ENCODE measurements at places on chromosomes 5 and 9.

- no peak for DNase-seq
These were observed 59.6 kb upstream of the PHYKPL start for GRCh38 chr5:178291969-178292825.

- no peak for DNase-seq
These were observed 62.7 kb downstream of the RAB14 start for GRCh38 chr9:121138973-121139372.

DNA sequence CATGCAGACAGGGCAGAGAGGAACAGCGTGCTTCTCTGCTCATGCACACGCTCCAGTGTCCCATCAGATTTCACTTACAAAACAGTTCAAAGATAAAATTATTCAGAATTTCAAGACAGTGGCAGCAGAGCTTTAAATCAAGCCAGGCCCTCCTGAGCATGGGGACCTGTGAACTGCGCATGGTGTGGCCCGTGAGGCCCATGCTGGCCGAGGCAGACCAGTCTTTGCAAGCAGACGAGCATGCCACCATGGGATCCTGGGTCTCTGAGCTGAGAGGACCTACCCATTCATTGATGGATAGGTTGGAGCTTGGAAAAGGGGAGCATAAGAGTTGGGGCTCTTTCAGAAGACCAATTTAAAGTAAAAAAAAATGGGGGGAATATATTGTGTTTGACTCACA is 35.0 kb upstream of the SAP30L start:
- DNase-seq: no peak

GRCh38 chr9:69811351-69811868 is 9.2 kb upstream of the CFAP95 start:
- no peak for DNase-seq

- DNase-seq: no peak
These were observed 7.1 kb downstream of the ZFP2 start for GRCh38 chr5:178902849-178903248.

DNA sequence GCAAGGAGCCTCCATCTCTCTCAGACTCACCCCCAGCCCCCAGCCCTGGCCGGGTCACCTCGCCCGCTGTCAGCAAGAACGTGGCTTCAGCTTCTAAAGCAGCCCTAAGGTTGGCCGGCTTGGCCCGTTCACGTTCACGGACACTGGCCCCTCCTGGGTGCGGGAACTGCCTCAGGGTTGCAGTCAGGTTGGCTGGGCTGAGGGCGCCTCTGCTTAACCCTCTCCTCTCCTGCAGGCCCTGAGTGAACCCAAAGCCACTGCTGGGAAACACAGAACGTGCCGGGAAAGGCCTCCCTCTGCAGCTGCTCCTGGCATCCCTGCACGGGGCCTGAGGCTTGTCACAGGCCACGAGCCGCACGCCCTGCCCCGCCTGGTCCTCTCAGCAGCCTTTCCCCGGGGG is 40.1 kb upstream of the UBAC1 start:
- no peak for DNase-seq

- DNase-seq: no peak
These were observed 22.4 kb upstream of the ANKRD55 start for GRCh38 chr5:56255502-56255901.

DNA sequence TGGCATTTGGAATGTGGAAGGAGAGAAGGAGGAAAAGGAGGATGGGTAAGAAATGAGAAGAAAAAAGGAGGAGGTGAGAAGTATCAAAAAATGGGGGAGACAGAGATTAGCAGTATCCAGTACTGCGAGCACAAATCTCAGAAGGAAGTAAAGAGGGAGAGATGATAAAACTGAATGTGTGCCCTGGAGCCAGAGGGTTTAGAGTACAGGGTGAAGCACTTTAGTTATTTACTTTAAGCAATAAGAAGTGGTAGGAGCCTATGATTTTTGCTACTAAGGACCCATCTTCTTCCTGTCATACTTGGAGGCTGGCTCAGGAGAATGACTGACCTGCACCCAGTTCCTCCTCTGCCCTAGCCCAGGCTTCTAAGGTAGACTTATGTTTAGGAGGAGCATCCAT is 94.9 kb downstream of the ADRB2 start:
- no peak for DNase-seq

DNA sequence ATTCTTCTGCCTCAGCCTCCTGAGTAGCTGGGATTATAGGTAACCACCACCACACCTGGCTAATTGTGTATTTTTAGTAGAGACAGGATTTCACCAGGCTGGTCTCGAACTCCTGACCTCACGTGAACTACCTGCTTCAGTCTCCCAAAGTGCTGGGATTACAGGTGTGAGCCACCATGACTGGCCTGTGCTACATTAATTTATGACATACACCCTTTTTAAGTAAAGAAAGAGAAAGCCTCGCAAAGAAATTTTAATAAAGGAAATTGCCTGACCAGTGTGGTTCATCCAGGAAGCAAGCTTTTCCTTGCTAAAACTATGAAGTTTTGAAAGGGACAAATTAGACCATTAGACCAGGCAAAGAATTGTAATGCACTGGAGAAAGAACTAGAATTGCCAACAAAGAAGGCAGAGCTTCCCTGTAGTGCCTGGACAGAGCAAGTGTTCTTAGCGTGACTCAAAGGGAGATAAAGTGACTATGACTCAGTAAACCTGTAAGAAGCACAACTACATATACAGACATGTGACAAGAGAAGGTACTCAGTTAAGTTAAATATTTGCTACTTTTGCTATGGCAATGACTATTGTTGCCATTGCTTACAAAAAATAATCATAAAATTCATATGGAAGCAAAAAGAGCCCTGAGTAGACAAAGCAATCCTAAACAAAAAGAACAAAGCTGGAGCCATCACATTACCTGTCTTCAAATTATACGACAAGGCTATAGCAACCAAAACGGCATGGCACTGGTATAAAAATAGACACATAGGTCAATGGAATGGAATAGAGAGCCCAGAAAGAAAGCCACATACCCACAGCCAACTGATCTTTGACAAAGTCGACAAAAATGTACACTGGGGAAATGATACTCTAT is 54.6 kb downstream of the FYB1 start:
- no peak for DNase-seq

GRCh38 chr5:5316334-5316733 is 106.1 kb upstream of the ICE1 start:
- DNase-seq: no peak

DNA sequence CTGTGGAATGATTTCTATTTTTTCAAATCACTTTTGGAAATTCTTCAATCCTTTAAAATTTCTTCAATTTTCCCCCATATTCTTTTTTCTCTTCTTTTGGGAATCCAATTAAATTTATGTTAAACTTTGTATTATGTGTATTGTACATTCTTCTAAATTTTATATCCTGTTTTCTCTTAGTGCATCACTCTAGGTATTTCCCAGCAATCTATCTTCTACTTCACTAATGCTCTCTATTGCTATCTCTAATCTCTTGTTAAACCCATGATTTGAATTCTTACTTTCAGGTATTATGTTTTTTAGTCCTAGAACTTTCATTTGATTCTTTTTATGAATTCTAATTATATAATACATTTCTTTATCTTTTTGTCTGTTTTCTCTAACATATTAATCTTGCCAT is 23.4 kb upstream of the SLC24A2 start:
- no peak for DNase-seq

- no peak for DNase-seq
These were observed 222.2 kb upstream of the TMEM161B start for GRCh38 chr5:88490874-88491273.

- no peak for DNase-seq
These were observed 15.0 kb downstream of the TENT4A start for GRCh38 chr5:6728011-6728794.

DNA sequence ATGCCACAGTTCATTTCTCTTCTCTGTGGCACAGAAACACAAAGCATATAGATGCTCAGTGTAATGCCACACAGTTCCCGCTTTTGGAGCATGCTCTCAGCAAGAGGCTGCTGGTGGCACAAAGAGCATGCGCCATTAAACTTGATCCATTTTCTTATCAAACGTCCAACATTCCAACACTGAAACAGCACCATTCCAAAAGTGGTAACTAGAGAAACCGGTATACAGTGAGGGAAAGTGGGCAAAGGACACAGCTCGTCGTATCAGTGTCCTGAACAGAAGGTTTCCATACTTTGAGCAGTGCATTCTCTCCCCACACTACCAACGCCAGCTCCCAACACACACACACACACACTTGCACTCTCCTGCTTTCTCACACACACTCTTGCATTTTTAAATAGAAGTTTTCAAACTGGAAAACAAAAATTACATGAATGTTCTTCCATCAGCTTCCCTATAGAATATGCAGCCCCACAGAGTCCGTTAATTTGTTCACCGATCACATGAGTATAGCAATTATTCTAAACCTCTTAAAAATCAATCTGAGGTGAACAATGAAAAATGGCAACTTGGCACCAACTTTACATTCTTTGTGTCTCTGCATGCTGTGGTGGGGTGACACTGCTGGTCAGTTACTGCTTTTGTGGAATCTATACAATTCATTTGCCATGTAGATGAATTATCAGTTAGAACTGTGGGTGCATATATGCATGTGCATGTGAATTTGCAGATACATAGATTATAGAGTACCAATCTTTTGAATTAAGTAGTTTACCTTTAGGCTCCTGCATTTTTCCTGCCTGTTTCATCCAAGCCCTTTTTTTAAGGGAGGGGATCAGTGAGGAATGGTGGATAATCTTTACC is 5.7 kb downstream of the NFIB start:
- DNase-seq: no peak

DNA sequence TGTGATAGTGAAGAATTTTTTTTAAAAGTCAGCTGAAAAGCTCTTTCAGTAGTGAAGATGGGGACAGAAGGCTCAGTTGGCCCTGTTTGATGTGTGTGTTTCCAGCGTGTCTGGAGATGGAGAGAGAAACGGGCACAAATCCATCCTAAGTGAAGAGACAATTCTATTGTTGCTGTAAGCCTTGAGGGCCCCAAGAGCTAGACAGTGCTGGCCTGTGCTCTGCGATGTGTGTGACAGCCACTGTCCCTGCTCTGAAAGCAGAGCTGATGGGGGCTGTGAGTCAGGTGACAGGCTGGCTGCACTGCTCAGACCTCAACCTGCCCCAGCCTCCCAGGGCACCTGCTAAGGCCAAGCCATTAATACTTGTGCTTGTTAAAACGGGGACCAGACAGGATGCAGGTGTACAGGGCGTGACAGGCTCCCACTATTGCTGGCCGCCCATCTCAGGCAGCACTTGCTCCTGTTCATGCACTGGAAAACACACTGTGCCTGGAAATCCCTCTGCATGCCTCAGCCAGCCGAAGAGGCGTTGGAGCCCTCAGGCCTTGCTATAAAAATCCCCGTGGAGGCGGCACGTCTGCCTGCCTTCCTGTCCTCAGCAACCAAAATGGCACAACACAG is 44.6 kb upstream of the SEMA4D start:
- DNase-seq: no peak

DNA sequence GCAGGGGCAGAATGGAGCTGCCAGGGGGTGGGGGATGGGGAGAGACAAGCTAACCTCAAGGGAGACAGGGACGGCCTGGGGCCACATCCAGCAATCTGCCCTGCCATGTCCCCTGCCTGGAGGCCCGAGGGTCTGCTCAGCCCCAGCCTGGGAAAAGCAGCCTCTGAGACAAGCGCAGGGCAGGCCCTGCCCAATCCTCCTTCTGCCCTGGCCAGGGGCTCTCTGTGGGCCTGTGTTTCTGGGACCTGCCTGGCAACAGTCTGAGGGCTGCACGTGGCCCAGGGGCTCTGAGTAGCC is 13.9 kb upstream of the QSOX2 start:
- DNase-seq: no peak

- no peak for DNase-seq
These were observed 200.9 kb upstream of the OTULINL start for GRCh38 chr5:14380712-14381111.

GRCh38 chr5:143390258-143390657 is 13.2 kb downstream of the NR3C1 start:
- DNase-seq: no peak

DNA sequence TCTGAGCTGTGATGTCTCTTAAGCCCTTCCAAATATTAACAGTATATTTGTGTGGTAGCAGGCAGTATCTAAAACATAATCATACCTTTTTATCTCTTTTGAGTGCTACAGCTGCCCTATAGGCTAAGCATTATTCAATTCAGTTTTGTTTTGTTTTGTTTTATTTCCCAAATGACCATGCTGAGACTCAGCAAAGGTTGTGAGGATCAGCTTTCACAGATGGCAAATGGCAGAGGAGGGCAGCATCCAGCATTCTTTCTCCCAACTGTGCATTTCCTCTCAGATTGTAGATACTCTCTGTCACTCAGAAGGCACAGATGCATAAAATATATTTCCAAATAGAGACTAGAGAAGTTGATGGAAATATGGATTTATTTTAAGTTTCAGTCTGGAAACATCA is 90.7 kb downstream of the DAPK1 start:
- no peak for DNase-seq

DNA sequence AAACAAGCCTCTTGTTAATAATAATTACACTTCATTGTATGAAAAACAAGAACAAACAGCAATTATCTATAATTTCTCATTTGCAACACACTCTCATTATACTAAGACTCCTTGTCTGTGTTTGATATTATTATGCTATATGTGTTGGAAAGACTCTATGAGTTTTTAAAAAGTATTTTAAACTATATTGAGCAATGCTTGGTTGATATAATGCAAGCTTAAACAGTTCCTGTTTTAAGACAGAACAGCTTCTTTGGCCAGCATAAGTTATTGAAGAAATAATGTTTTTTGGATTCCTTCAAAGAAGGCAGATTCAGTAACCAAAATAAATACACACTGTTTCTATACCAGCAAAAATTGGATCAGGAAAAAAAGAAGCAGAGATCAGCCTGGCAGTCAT is 871.4 kb downstream of the MAT2B start:
- no peak for DNase-seq

GRCh38 chr5:179606071-179606909 is 17.2 kb downstream of the HNRNPH1 start:
- no peak for DNase-seq

DNA sequence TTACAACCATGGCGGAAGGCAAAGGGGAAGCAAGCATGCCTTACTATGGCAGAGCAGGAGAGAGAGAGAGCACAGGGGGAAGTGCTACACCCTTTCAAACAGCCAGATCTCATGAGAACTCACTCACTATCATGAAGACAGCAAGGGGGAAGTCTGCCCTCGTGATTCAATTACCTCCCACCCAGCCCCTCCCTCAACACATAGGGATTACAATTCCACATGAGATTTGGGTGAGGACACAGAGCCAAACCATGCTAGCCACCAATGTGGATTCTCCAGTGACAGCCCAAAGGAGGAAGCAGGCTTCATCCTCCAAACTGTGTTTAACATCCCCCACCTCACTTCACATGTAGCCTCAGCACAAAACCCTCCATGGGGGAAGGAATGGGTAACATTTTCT is 563.7 kb downstream of the CDK5RAP2 start:
- DNase-seq: no peak

DNA sequence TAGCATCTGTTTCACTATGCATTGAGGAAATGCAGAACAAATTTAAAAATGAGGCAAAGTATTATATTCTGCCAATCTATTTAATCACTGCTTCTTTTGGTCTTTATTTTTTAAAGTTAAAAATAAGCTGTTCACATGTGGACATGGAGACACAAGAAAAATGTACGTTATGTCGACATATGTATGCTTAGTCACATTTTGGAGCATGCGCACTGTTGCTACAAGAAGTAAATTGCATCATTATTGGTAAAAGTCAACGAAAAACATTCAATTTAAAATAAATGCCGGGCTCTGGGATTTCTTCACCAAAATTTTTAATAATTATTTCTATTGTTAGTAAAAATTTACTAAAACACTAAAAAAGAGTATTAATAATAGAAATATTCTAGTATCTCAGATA is 876.3 kb upstream of the CTNND2 start:
- no peak for DNase-seq
